Lower leg skin (tissue), 4 donors: ENCODE measurements at places on chromosomes 1 and 21.

DNA sequence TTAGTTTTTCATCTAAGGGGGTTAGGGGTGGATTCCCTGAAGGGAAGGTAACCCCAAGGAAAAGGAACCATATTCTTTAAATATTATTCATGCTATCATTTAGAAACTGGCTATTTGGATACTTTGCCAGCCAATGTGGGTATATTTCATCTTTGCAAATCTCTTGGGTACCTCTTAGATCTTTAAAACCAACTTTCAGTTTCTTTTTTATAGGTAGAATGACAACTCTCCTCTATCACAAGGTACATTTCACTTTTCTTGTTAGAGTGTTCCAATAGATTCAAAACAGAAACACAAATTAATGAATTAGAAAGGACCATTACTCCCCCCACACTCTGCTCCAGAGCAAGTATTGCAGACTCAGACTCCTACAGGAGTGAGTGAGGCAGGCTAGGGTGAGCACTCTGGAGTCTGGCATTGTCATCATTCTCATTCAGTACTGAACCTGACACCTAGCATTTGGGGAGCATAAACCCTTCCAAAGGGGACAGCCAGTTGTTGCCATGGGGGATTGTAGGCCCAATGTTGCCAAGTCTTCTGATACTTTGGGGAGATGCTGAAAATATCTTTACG is 43.0 kb downstream of the MACO1 start:
- no peak for DNase-seq

GRCh38 chr1:2583331-2583791 is 3.2 kb upstream of the PRXL2B start:
- no peak for DNase-seq

DNA sequence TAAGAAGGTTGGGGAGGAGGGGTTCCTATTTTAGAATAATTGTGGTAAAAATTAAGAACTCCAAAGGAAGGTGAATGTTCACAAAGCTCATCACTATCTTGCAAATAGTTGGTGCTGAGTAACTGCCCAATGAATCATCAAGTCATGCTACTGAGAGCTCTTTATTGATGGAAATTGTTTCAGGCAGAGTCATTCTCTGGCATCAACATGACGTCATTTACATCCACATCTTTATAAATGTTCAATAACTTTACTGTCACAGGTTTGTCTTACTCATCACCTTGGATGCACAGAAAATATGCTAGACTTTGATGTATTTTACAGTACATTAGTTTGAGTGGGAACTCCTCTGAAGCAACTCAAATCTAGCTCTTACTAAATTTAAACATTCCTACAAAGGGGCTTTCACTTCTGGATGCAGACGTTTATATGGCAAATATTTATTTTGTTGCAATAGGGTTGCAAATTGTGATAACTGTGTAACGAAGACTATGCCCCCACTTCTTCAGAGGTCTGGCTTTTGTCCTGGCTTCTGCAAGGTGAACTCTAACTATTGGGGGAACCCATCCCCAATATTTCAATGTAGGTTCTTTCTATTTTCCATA is 273.7 kb upstream of the AJAP1 start:
- no peak for DNase-seq

- DNase-seq, result peak; percentile 78
Measured at GRCh38 chr21:41956926-41957729, 3.3 kb upstream of the C2CD2 start.

- no peak for DNase-seq
Measured at GRCh38 chr1:203311368-203312301, 6.3 kb downstream of the BTG2 start.

DNA sequence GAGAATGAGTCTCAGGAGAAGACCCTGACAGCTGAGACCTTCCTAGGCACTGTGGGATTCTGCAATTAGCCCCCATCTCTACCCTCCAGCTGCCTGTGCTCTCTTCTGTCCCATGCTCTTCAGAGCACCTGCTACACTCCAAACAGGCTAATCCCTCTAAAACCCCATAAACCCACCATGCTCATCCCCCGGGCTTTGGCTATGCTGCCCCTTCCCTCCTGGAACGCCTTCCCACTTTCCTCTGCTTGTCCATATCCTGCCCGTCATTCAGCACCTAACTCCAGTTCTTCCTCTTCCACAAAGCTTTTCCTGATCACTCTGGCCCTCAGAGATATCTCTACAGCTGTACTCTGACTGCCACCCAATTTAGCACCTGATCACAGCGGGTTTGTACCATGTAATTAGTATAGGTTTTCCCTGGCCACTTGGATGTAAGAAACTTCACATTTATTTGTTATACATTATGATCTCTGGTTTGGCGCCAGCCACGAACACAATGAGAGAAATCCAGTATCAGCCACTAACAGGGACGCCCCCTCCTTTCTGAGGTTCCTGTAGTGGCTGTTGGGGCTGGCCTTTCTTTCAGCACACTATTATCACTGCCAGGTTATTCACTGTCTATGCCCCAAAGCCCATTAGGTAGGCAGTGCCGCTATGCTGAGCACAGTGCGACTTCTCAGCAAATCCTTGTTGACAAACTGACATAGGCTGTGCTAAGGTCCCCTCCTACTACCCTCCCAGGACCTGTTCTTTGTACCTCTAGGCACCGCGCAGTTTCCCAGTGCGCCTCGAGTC is 45.1 kb downstream of the CDC7 start:
- no peak for DNase-seq

DNA sequence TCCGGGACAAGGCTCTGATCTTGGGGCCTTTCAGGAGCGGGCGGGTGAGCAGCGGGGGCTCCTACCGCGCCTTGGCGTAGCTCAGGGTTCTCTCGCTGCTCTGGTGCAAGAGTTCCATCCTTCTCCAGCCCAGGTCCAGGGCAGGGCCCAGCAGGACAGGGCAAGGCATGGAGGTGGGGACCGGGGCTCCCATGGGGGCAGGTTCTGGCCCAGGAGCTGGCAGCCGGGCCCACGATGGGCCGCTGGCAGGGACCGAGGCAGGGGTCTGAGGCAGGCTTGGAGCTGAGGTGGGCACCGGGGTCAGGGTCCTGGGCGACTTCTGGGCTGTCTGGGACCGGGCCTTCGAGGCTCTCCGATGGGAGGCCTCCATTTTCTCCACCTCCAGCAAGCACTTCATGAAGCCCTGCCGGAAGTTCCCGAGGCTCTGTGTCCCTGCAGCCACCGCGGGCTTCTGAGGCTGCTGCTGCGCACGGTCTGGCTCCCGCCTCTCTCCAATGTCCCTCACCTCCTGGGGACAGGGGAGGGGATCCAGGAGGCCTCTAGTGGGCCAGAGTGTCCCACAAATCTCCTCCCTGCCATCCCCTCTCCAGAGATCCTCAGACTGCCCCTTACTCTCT is 27.6 kb downstream of the SPATA21 start:
- no peak for DNase-seq

DNA sequence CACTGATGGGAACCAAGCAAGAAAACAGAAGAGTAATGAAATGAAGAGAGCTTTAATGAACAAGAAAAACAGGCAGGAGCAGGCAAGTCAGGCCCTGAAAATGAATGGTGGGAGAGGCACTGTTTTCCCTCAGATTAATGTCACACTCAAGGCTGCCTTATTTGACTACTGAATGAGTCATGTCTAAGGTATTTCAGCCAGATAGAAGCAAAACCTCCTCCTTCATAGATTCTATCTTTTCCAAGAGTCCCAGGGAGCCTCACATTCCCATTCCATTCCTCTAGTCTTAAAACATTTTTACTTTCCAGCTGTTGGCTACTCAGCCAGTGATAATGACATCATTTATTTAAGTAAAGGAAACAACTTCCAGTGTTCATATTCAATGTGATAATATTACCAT is 228.4 kb upstream of the NRIP1 start:
- no peak for DNase-seq

- peak; percentile 93 for DNase-seq
Measured at GRCh38 chr21:38985568-38986378, 180.0 kb downstream of the ETS2 start.

- no peak for DNase-seq
Measured at GRCh38 chr21:45071078-45071873, 3.1 kb upstream of the ADARB1 start.

GRCh38 chr1:180974236-180974635 is 48.4 kb downstream of the STX6 start:
- DNase-seq, result no peak

DNA sequence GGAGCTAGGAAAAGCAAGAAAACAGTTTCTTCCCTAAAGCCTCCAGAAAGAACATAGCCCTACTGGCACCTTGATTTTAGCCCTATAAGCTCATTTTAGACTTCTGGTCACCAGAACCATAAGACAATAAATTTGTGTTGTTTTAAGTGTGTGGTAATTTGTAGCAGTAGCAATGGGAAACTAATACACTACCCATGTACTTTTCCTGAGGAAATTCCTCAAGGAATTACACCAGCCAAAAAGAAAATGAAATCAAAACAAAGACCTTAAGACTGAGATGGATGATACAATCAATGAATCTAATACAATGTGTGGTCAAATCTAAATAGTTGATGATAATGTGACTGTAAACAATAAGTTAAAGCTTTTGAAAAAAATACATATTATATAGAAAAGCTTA is 11.8 kb downstream of the VAMP4 start:
- DNase-seq, result no peak

- no peak for DNase-seq
Measured at GRCh38 chr1:116323491-116323890, 49.6 kb upstream of the ATP1A1 start.

GRCh38 chr1:65174585-65174984 is 26.6 kb downstream of the AK4 start:
- DNase-seq, result peak; percentile 90

DNA sequence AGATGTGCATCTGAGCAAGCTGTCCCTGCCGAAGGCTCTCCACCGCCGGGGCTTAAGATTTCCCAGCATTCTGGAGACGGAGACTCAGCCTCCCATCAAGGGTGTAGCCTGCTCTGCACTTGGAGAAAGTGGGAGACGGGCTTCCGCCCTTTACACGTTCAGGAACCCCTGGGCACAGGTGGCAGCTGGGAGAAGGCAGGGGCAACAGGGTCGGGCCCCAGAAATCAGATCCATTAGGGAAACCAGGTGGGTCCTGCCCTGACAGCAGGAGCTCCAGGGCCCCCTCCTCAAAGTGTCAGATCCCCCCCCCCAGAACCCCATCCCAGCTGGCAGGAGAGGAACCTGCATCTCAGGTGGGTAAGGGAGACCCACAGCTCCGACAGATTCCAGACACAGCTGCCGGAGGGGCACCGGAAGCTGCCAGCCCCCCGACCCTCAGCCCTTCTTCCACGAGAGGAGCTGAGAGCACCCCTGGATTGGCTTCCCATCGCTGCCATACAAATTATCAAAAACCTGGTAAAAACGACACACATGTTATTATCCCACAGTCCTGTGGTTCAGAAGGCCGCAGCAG is 236.6 kb downstream of the NPHP4 start:
- DNase-seq, result no peak

DNA sequence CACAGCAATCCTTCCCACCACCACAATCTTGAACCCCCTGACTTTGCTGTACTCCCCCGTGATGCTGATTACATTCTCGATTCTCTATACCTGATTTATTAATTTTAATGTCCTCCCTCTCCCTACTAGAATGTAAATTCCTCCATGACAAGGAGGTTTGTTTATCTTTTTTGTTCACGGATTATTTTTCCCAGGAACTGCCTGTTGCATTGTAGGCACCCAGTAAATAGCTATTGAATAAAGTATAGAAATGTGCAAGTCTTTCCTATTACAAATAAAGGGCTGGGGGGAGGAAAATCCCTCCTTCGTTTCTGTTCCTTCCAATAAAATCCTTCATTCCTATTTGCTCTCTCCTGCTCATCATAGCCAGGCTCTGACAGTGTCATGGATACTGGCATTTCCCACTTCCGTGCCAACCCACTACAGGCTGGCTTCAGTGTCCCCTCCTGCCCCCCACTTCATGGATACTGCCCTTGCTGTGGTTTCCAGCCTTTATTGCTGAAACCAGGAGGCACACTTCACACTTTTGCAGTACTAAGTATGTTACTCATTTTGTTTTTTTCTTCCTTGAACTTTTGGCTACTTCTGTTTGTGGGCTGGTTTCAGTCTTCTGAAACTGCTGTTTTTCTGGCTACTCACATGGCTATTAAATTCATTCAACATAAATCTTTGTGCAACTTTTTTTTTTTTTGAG is 7.5 kb downstream of the KIF1B start:
- DNase-seq, result peak; percentile 34

GRCh38 chr1:18211764-18212163 is 104.2 kb downstream of the IGSF21 start:
- DNase-seq, result no peak

GRCh38 chr1:966135-966703 is at the start of gene PLEKHN1:
Gene PLEKHN1 (plus strand): TSS chr1:966482. CDS start chr1:966532, 50 bp downstream.
- DNase-seq, result no peak

- DNase-seq, result no peak
Measured at GRCh38 chr1:207748737-207749528, 2.9 kb upstream of the CD46 start.

GRCh38 chr1:99850459-99851291 is 514 bp downstream of the AGL start:
- DNase-seq, result no peak
